NCI-H446 (cell line): ENCODE measurements at places on chromosomes 2 and 18.

DNA sequence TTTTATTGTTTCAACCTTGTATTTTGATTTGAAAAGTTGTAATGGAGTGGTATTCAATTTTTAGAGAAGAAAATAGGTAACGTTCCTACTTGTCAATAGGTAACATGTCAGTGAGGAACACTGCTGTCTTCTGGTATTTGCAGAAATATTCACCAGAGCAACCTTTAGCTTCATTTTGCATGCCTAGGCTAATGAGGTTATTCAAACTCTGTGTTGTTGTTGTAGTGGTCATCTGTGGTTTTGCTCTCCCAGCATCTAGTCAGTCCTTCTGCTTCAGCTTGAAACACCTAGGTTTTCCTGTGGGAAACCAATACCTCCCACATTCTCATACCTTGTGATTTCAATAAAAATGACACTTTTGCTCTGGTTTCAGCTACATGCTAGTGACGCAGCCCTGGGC is 98.4 kb downstream of the LYPD6 start:
- DNase-seq: no peak

GRCh38 chr2:238284802-238285515 is 3.5 kb downstream of the PER2 start:
- DNase-seq: no peak

GRCh38 chr2:96534701-96535181 is 1.8 kb upstream of the ARID5A start:
- no peak for DNase-seq

GRCh38 chr2:37181726-37182684 is 6.5 kb downstream of the SULT6B1 start:
- DNase-seq: no peak

DNA sequence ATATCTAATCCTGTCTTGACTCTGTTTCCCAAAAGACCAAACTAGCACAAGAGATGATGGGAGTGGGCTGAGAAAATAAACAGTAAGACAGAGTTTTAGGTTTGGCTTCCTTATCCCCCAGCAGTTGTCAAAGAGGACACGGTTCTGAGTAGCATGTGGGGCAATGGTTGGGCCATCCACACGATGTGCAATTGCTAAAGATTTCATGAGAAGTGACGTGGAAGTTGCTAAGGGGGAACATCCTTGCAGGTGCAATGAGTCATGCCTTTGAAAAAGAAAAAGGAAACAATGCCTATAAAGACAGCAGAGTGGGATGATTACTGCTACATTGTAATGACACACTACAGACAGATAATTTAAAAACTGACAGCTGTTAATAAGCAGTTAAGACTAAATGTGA is 1395.8 kb downstream of the LRP1B start:
- DNase-seq: no peak

DNA sequence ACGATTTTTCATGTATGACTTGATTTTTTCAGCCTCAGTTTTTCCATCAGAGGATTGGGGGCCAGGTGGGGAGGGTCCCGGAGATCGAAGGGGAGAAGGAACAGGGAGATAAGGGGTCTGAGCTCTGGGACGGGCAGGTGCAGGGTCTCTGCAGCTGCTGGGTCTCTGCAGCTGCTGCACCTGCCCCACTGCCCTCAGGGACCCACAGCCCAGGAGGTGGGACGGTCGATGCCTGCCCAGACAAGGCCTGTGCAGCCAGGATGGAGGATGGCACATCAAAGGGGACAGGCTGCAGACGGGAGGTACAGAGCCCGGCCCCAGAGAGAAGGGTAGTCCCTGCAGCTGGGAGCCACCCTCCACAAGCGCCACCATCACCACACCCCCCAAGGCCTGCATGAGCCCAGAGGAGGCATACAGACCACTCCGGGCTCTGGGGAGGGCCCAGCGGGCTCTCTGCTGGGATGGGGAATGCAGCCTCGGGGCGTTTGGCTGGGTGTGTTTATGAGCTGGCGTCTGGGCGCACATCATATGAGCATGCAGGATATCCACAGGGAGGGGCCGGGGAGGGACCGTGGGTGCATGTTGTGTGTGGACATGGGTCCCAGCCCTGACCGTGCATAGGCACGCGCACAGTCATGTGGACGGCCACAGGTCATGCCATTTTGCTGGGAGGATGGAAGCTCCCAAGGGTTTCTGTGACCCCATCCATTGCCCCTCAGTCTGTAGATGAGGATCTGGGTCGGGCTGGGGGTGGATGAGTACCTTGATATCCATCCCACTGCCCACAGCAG is 34.9 kb upstream of the GPC1 start:
- DNase-seq: no peak

DNA sequence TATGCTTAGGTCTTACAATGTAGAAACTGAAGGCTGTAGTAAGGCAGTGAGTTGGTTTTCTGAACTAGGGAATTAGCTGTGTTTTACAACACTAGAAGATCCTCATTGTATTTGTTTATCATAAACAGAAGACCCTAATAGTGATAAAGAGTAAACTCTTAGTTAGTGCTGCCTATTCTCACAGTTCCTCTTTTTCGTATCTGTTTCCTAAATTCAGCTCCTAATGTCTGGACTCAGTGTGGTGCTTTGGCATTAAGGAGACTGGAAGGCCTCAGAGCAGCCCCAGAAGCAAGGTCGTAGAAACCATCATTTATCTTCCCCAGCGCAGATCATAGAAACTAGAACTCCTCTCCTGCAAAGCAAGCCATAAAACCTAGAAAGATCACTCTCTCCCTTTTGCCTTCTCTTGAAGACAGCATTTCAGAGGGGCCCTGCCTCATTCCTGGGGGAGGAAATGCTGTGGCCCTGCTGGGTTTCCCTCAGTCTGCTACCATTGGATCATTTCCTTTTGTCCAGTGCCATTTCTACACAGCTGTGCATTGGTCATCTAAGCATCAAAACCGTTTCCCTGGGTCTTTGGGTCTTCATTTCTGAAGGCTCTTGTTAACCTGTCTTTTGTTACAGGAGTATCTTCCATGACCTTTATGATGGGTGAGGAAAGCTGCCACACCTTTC is 4.7 kb downstream of the ACP1 start:
- DNase-seq: no peak

DNA sequence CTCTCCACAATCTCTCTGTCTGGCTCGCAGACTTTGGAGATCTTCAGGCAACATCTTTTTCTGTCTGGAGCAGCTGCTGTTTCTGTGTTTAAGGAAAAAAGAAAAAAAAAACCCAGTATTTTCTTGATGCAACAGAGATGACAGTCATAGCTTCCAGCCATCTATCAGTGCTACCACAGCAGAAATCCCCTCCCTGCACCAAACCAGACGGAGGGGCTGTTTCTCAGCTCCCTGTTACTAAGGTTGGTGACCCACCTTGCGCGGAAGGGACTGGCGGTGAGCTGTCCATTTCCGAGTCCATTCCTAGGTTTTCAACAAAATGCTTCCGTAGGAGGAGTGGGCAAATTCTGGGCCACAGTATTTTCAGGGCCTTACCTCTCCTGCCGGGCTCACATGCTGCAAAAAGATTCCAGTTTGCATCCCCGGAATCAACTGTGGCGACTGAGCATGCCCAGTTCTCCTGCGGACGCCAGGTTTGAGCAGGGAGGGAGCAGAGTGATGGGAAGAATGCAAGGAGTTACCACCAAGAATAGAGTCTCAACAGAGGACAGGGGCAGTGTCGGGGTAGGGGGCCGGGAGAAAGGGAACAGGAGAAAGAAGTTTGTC is 1.2 kb downstream of the SLC4A10 start:
- DNase-seq: no peak

- DNase-seq: no peak
These were observed 31.6 kb downstream of the INPP5D start for GRCh38 chr2:233091595-233092375.

GRCh38 chr2:62363166-62363565 is 142.8 kb downstream of the TMEM17 start:
- no peak for DNase-seq

- DNase-seq: no peak
These were observed 32.1 kb downstream of the RHOB start for GRCh38 chr2:20478961-20479360.

DNA sequence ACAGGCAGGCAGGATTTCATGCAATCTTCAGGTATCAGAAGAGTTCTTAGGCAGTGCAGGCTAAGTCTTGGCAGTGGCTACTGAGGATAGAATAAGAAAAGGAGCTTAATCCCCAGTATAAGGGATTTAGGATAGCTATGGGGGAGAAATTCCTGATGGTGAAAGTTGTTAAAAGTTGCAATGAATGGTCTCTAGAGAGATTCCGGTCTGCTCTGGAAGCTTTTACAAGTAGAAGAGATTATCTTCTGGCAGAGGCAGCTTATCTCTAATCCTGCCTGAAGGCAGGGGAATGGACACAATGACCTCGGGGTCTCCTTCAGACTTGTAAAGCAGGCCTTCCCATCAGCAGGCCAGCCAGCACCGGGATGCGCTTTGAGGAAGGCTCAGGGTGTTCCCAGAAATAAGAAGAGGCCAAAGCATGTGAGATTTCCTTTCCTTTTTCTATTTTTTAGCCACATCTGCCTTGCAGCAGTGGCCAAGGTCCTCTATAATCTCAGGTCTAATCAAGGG is 253.9 kb upstream of the KLHL29 start:
- DNase-seq: no peak

GRCh38 chr2:85830645-85831044 is 58.1 kb downstream of the ST3GAL5 start:
- DNase-seq: no peak

GRCh38 chr2:8607606-8608005 is 74.2 kb upstream of the ID2 start:
- no peak for DNase-seq

- DNase-seq: no peak
These were observed 40.9 kb upstream of the ATP6V1B1 start for GRCh38 chr2:70894765-70895164.

DNA sequence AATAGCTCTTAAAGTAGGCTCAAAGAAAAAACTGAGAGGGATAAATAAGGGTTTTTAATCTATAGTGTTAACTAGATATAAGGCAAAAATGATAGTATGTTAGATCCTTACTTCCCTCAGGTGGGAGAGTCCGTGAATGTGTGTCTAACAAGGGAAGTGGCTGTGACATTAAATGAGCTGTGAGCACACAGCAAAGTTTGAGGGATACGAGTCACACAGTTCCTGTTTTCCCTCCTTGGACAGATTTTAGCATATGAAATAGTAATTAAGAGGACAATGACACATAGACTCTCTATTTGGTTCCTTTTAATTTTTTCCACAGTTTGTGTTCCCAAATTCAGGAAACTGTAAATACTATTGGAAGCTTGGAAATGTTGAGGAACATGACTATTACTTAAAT is 148.4 kb upstream of the CAVIN2 start:
- peak; percentile 22 for DNase-seq

DNA sequence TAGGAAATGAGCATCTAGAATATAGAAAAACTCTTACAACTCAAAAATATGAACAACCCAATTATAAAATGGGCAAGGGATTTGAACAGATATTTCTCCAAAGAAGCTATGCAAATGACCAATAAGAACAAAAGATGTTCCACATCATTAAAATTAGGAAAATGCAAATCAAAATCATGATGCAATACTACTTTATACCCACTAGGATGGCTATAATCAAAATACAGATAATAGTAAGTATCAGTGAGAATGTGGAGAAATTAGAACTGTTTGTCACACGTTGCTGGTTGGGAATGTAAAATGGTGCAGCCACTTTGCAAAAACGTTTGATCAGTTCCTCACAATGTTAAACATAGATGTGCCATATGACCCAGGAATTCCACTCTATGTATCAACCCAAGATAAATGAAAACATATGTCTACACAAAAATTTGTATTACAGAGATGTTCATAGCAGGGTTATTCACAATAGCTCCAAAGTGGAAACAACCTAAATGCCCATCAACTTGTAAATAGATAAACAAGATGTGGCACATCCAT is 558.4 kb downstream of the SLC4A3 start:
- no peak for DNase-seq

GRCh38 chr2:105443617-105444598 is 45.1 kb upstream of the FHL2 start:
- DNase-seq: no peak

DNA sequence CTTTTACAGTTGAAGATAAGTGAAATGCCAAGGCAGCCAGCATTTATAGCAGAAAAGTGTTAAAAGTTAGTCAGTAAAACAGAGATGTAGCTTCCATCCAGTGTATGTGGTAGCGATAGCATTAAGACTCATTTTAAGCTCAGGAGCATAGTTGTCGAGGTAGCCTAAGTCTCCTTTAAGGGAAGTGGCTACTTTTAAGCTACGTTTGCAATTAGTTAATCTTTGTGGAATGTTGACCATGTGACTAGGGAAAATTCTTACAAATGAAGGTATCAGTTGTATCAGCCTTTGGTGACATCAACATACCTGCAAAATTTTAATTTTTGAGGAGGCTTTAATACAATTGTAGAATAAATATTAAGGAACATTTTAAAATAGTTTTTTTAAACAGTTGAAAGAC is 61.9 kb downstream of the LHCGR start:
- DNase-seq: no peak

DNA sequence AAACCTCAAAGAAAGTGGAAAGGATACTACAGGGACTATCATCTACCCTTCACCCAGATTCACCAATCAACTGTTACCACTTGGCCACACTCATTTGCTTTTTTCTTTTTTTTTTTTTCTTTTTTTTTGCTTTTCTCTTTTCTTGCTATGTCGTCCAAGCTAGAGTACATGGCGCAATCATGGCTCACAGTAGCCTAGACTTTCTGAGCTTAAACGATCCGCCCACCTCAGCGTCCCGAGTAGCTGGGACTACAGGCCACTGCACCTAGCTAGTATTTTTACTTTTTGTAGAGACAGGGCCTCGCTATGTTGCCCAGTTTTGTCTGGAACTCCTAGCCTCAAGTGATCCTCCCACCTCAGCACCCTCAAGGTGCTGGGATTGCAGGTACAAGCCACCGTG is 24.0 kb downstream of the BIN1 start:
- no peak for DNase-seq
